NCI-H1694 (cell line): ENCODE measurements at places on chromosomes 4 and X.

GRCh38 chr4:25015012-25015411 lies 15.7 kb downstream of the LGI2 start:
- DNase-seq, result no peak

DNA sequence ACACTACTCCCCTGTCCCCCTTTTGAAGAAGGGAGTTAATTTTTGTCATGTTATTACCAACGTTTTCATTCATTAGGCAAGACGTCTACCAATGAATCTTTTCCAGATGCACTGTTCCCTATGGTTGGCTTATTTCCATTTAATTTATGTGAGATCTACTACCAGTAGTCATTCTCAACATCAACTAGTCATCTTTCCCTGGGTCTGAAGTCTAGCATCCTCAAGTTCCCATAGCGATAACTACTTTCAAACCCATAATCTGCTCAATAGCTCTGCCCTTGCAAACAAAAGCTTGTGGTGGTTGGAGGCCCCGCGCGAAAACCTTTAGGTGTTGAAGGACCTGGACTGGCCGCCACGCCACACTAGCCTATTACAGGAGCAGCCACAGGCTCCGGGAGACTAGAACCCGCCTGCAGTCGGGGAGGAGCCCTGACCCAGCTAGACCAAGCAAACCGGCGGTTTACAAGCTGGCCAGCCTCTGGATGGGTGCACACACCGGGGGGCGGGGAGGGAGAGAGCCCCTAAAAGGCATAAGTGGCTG lies 746 bp downstream of the PPAT start:
- DNase-seq, result no peak

GRCh38 chr4:25161593-25161950 lies 1.3 kb upstream of the SEPSECS start:
- no peak for DNase-seq

DNA sequence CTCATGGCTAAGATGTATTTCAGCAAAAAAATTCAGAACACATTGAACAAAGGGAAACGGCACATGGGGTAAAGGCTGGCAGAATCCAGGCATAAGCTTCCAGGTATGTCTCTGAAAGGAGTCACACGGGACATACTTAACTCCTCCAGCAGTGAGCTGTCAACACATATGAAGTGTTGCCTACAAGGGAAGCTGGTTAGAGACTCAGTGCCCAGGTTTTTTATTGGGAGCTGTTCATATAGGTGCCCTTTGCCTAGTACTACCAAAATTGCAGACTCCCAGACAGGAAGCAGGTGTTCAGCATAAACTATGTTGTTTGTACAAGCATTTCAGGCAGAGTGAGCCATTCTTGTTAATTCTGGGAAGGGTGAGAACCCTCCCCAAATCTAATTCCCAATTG lies 77.4 kb upstream of the PUDP start:
- no peak for DNase-seq

DNA sequence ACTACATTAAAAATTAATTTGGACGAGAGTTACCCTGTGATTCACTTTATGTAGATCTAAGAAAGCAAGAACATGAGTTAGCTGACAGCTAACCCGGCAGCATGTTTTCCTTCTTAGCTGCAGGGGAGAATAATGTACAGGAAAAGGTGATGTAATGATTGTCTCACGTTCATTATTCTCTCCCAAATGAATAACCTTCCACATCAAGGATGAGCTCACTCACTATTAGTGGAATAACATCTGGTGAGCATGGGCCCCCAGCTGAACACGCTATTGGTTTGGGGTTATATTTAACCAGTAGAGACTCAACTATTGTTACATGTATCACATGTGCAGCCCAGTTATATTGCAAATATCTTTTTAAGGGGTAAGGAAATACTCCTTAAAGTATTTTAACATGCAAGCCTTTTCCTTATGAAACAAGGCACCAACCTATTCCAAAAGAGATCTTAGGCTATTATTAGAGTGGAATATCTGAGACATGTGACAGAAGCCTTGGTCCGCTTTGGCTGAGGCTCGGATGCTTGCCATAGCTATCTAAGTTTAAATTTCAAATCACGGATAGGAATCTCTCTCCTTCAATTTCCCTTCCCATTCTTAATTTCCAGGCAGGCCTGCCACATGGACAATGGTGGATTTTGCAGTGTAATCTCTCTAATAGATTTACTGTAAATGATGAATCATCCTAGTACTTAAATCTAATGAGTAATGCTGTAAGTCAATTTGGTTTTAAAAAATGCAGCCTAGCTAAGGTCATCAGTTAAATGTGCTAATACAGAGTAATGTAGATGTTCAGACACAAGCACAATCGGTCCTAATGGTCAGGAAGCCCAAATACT lies 99.0 kb upstream of the OTUD4 start:
- no peak for DNase-seq

- DNase-seq, result no peak
Measured at GRCh38 chr4:73964862-73965611, 16.8 kb downstream of the PF4 start.

- DNase-seq, result no peak
Measured at GRCh38 chr4:87026800-87027495, 92.1 kb downstream of the AFF1 start.

GRCh38 chr4:123846561-123846960 lies 450.0 kb downstream of the SPRY1 start:
- no peak for DNase-seq

GRCh38 chr4:119679251-119679650 lies 50.6 kb upstream of the PDE5A start:
- DNase-seq, result no peak

DNA sequence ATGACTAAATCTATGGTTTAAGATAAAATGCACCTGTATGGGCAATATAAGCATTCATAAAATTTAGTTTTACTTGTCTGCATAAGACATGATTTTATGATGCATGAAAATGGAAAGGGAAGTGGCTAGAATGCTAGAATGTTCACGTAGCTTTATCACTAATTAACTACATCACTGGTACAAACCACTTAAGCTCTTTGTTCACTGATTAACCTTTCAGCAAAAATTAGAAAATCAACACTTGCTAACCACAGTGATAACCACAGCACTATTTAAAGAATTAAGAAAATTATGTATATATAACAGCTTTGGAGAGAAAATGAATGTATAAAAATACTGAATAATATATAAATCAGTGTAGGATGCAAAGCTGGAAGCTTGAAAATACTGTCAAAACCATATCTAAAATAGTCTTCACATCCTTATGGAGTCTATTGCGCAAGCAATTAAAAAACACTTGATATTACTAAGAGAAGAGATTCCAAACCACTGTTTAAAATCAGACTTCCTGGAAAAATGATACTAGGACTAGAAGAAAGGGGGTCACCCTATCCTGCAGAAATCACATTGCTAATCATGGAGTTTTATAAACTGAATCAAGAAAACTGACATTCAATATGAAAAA lies 51.9 kb downstream of the EFHC2 start:
- DNase-seq, result no peak

GRCh38 chr4:165986956-165987698 lies 114.1 kb downstream of the TLL1 start:
- DNase-seq, result no peak

DNA sequence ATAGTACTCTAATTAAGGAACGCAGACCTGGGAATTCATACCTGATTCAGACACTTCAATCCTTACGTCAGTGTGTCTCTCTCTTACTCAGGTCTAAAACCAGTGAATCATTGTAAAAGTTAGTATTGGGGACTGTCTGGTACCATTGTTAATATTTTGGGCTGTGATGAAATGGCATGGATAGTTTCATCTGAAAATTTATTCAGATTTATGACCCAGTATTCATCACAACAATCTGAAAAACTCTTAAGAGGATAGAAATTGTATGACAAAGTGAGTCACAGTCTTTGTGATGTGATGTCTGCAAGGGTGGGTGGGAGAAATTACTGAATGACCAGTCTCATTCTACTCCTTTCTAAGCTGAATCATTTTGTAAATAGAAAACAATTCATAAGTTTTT lies 10.3 kb downstream of the FGF2 start:
- no peak for DNase-seq

DNA sequence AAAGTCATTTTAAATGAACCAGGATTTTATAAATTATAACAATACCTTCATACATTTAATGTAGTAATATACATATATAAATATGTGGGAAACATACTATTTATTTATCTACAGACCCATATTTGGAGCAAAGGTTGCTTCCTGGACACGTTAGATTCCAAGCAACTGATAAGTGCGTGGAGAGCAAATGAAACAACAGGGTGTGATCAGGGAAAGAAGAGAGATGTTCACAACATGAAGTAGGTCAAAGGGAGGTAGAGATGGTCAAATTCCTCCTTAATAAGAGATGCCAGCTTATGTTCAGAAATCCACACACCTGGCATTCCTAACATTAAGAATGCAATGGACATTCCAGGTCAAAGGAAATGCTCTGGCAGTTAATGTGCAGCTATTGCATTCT lies 53.1 kb upstream of the HPGD start:
- DNase-seq, result no peak

DNA sequence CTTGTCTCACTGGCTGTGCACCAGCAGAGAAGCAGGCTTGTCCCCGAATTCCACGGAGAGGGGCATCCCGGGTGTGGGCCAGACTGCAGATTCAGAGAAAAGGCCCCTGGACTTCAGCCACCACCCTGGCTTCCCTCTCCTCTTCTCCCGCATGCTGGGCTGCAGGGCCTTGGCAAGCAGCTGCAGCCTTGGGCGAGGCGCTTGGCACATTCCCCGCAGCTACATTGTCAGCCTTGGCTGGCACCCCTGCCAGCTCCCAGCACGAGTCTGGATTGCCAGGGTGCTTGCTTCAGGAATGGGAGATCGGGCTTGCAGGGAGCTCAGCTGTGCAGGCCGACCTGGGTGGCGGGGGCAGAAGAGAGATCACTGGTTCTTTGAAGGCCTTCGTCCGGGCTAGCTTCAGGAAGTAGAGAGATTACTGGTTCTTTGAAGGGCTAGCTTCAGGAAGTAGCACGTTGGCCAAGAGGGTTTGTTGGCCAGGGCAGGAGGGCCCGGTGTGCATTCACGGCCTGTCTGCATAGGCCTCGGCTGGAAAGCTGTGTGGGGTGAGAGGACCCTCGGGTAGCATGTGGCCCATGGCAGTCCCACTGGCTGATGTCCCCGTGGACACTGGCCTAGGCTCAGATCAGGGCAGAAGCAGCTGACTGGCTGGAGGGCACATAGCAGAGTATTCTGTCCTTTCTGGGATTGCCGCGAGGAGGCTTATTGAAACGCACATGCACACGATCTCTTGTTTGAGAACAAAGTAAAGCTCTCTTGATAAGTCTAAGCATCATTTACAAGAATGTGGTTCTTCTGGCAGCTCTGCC lies 2.7 kb downstream of the ABCD1 start:
- DNase-seq, result peak; percentile 14

- DNase-seq, result no peak
Measured at GRCh38 chrX:152942077-152942442, 44.2 kb downstream of the ZNF185 start.

DNA sequence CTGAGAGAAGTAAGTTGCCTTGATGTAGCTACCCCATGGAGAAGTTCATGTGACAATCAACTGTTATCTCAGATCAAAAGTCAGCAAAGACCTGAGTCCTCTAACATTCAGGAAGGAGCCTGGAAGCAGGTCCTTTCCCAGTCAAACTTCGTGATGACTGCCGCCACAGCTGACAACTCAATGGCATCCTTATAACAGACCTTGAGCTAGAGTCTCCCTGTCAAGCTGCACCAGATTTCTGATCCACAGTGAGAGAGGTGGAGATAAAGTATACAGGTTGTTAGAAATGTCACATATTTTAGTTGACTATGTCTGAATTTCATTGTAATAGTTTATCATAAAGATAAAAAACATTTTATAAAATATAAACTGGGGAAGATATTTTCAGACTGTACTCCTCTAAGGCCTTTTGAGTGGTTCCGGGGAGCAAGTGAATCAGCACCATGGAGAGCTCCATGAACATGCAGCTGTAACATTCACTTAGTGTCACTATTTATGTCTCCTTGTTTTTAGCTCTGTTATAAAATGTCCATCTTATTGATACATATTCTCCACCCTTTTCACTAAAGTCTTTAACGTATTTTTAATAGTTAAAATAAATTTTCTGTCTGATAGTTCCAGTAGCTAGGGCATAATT lies 1653.5 kb upstream of the AGA start:
- DNase-seq, result no peak

DNA sequence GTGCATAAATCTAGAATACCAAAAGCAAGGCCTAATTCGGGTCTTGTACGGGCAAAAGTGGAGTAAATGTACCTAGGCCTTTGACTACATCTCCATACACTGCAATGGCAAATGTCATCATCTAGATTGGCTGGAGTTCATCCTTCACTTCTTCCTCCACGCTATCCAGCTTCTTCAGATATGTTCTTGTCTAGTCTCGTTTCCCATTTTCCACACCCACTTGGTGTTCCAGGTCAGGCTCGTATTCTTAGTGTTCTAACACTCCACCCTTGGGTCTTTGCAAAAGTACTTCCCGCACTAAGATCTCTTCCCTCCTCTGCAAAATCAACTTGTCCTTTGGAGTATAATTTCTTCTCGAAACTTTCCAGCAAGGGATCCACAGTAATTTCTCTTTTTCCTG lies 1.4 kb downstream of the COQ2 start:
- DNase-seq, result no peak

DNA sequence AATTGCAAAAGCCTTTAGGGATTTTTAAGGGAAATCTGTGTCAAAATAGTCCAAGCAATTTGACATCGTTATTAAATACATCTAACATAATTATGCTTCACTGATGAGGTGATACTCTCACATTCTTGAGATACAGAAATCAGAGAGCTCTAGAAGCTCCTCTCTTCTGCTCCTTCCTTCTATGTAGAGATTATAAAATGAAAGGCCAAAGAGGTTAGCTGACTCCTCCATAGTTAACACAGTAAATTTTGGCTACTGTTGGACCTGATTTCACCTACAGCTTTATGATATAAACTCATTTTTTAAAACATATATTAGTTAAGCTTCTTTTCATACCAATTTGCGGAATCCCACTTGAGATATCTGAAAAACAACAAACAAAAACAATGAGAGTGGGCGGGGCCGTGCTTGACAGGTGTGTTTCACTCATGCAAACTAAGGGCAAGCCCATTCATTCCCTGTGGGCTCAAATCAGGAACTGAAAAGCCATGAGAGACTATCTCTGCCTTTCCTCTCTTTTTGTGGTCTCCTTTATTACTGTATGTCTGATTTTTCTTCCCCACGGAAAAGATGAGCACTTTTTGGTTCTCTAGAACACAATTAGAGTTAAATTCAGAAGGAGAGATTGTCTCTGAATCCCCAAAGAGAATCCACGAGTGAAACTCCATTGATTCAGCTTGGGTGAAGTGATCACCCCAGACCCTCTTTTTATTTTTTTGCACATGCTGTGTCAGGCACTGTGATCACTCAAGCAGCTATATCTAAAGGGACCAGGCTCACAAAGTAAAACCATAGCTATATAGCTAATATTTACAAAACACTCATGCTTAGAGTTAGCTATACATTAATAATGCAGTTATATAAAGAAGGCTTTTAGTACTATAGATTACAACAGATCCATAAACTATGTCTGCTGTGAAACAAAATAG lies 566.3 kb downstream of the IL15 start:
- no peak for DNase-seq

DNA sequence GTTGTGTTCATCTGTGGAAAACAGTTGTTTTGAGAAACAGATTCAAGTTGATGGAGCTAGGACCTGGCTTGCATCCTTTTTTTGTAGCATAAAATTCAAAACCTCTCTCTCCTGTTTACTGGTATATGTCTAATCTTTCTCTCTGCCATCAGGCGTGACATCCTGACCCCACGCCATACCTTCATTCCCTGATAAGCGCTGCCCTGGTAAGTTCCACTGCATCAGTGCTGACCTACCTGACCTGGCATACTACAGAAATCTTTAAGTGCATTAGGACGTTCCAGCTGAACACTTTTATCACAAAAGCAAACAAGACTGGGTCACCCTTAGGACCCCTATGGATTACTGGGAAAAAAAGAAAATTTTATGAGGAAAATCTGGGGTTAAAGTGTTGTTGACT lies 230.7 kb downstream of the SHROOM3 start:
- no peak for DNase-seq
